ENCODE measurements at places on chromosomes 2 and 18.

GRCh38 chr2:131567891-131568290, 40.2 kb downstream of the CCDC74A start:
- no peak for DNase-seq

GRCh38 chr18:71242981-71243380, 954.1 kb downstream of the SOCS6 start:
- DNase-seq: no peak

DNA sequence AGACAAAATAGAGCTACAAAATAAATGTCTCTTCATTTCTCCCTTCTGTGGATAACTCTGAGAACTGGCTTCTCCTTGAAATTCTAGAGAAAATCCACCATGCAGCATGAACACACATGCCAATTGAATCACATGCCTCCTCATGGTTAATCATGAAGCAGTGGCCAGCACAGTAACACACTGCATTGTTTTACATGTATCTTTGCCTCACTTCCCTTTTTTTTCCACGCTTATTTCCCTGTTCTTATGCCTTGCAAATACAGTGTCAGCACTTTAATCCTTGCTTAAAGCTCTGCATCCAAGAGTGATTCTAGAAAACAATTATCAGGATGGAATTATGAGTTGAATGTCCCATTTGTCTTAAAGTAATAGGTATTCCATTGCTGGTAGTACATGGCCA, 50.3 kb upstream of the ZBTB7C start:
- no peak for DNase-seq

DNA sequence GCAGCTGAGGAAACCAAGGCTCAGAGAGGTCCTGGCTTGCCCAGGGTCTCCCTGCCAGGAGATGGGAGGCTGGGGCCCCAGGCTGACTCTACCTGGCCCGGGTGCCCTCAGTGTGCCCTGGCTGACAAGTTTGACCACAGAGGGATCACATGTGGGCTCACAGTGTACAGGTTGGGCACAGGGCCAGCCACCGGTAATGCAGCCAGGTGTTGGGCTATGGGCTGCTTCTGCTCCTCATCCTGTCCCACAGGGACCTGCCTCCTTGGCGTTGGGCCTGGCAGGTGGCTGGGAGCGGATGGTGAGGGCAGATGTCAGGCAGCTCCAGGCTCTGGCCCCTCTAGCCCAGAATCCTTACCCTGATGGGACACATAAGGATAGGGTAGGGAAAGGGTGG, 250.5 kb downstream of the LOXHD1 start:
- DNase-seq: no peak

DNA sequence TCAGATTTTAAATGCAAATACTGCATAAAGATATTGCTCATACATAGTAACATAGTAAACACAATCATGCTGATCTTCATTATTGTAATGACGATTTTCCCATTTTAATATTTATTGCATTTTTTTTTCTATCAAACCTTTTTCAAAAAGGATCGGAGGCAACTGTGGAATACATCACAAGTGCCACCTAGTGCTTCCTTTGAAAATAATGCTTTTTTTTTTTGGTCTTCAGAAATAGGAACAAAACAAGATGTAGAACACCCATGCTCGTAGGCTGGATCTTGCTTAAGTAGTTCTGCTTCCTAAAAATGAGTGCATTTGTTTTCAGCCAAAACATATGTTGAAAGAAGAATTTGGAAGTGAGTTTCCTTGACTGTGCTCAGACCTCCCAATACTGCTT, 35.7 kb upstream of the GPR155 start:
- no peak for DNase-seq

GRCh38 chr2:226076529-226076928, 677.0 kb downstream of the NYAP2 start:
- no peak for DNase-seq

DNA sequence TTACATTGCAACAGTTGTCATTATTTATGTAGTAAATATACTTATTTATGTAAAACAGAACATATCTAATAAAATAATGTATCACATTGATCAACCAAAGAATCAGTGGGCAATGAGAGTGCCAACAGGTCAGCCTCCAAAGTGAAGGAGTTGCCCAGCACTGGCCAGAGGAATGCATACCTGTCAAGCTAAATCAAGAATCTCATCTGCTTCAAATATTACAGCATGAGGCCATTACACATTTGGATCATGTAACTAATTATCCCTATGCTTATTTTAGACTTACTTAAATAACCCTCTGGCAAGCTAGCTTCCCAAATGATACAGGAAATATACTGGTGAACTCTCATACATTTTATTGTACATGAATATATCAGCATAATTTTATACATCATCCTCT, 1211.7 kb upstream of the ACVR2A start:
- no peak for DNase-seq

DNA sequence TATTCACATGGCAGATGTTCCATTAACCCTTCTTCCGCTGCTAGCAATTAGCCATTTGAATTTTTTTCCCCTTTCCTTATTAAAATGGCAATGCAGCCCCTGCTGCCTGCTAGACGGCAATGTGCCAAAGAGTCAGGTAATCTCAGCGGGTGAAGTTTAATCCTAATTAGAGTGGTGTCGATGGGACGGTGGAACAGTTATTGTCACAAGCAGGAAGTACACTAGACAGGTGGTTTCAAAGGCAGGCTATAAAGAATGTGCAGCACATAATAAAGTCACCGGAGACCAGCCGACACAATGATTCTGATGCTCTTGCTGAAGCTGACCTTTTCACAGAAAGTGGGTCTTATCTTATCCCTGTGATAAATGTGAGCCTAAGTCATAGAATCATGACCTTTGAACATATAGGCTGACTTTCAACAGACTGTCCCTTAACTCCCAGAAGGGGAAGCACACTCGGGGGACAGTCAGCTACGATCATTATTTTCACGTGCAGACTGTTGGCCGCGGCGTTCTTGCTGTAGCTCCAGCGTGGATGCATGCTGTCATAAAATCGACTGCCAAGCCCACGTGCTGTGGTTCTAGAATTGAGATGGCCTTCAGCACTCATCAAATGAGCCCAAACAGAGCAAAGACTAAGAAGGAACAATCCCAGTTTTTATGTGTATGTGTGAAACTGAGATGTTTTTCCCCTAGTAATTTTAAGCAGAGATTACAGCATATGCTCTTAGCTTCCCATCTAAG, 926.2 kb upstream of the SOX11 start:
- no peak for DNase-seq

- no peak for DNase-seq
Observed at GRCh38 chr2:42050703-42051542, 3.1 kb downstream of the PKDCC start.

- no peak for DNase-seq
Observed at GRCh38 chr2:64166637-64167420, 22.6 kb upstream of the PELI1 start.

DNA sequence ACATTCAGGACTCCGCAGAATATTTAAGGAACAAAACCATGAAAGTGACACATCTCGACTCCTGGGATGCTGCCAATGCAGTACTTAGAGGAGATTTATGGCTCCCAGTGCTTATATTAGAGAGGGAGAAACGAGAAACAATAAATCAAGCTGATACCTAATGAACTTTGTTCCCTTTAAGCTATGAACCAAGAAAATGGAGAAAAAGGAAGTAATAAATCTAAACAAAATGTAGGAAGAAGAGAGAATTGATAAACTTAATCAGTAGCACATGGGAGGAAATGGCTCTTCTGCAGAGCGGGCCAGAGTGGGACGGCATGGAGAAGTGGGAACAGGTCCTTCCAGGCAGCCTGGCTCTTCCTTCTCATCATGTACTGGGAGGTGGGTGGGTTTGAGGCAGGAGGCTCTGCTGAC, 42.7 kb downstream of the NPPC start:
- no peak for DNase-seq

- no peak for DNase-seq
Observed at GRCh38 chr2:221001381-221001801, 570.7 kb downstream of the EPHA4 start.

- peak; percentile 4 for DNase-seq
Observed at GRCh38 chr2:106053116-106053515, 141.0 kb downstream of the UXS1 start.

GRCh38 chr2:98697651-98698337, 33.1 kb downstream of the MGAT4A start:
- DNase-seq: no peak

GRCh38 chr2:19744456-19745199, 157.2 kb downstream of the TTC32 start:
- no peak for DNase-seq

GRCh38 chr2:160921386-160921964, 238.8 kb upstream of the TANK start:
- no peak for DNase-seq

DNA sequence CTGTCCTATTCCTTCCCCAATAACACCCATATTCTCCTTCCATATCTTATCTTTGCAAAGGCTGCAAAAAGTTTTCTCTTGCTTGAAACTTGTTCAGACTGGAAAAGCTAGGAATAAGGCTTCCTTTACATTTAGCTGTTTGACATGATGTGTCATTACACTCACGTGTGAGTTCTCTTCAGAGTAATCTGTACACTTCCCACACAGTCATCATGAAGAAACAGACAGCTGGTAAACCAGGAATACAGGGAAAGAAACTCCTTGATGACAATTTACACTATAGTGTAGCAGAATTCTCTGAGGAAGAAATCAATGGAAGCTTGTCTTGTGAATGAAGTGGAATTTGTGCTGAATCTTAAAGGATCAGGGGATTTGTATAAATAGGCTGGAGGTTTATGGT, 628.6 kb upstream of the CDH2 start:
- no peak for DNase-seq

DNA sequence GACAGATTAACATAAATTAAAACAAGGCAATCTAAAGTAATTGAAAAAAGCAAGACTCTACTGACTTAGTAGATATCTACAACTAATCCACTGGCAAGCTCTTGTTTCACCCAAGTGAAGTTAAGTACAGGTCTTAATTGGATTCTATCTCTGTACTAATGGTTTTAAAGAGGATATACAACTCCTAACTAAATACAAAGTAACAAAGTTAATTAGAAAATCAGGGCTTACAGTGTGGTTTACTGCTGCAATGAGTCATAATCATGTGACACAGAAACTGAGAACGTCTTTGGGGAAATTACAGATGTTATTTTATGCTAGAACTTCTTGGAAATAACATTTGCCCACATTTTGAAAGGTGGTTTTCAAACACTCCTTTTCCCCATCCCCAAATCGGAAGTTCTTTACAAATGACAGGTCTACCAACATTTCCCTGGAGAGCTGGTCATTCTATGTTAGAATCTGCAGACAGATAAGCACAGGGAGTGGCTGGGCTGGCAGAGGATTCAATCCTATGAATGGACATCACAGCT, 245.3 kb downstream of the STK39 start:
- peak; percentile 24 for DNase-seq

DNA sequence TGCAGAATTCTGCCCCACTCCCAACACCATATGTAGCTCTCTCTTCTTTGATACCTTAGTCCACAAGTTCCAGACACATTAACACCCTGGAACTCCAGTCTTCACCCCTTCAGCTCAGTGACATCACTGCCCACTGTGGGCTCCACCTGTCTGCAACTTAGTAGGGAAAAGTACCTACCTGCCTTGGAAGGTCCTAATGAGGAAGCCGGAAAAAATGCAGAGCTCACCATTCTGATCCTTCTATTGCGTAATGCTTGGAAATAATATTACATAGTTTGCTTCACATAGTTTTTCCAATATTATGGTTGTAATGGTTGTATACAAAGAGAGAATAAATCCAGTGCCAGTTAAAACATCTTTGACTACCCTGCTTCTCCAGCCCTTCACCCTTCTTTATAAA, 738.4 kb downstream of the RNF144A start:
- DNase-seq: no peak

DNA sequence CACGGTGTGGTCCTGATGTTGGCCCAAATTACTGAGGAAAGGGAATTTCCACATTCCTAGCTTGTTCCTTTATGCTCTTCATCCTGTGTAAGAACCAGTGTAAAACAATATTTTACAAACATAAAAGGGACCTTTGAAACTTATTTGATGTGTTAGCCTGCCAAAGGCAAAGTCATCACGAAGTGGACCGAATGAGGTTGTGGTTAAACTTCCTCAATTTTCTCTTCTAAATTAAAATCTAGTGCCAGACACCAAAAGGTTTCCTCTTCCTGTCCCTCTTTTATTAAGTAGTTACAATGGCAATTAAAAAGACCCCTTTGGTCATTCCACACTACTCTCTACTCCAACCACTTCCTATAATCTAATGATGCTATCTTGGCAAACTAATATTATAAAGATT, 279.8 kb downstream of the AFF3 start:
- no peak for DNase-seq

GRCh38 chr2:106363791-106364190, 104.4 kb downstream of the RGPD3 start:
- DNase-seq: peak; percentile 6

GRCh38 chr2:229943770-229944449, 21.6 kb downstream of the FBXO36 start:
- no peak for DNase-seq

- DNase-seq: no peak
Observed at GRCh38 chr2:143282684-143283083, 153.5 kb downstream of the ARHGAP15 start.

GRCh38 chr2:187500585-187501359, 52.7 kb upstream of the CALCRL start:
- peak; percentile 24 for DNase-seq

- DNase-seq: no peak
Observed at GRCh38 chr2:170375192-170375591, 197.2 kb downstream of the MYO3B start.

- no peak for DNase-seq
Observed at GRCh38 chr2:100894105-100894795, 74.3 kb downstream of the NPAS2 start.

DNA sequence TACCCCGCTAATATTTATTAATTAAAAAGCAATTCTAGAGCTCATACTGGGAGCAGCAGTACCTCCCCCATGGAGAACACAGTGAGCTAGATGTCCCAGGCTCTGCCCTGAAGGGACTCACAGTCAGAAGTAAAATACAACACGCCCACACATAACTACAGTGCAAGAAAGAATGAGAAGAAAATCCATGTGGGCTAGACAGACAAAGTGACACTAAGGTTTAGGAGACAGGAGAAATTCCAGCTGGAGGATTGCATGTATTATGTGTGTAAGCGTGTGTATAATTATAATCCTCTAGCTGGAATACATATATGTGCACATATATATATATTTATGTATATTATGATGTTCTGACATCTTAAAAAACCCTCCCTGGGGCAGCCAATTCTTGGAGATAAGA, 15.7 kb downstream of the SOWAHC start:
- no peak for DNase-seq

DNA sequence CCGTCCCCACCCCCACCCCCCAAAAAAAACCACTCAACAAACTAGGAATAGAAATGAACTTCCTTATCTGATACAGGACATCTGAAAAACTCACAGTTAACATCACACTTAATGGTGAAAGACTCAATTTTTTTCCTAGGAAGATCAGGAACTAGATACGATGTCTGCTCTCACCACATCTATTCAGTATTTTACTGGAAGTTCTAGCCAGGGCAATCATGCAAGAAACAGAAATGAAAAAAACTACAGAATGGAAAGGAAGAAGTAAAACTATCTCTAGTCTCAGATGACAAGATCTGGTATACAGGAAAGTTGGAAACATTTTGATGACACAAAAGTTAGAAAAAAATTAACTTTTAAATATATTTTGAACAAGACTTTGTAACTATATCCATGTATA, 114.4 kb upstream of the FZD5 start:
- no peak for DNase-seq

- no peak for DNase-seq
Observed at GRCh38 chr2:83067947-83068346, 1391.1 kb downstream of the SUCLG1 start.

GRCh38 chr2:120510751-120511395, 164.9 kb downstream of the INHBB start:
- no peak for DNase-seq

- peak; percentile 71 for DNase-seq
Observed at GRCh38 chr2:241412144-241412543, 56.1 kb downstream of the FARP2 start.

All from stromal cell of bone marrow (primary cell).